ENCODE measurements at places on chromosomes 13 and 19.

GRCh38 chr19:7262470-7262869 is 31.7 kb downstream of the INSR start:
- no peak for DNase-seq

GRCh38 chr13:74575729-74576125 is 441.5 kb upstream of the KLF12 start:
- no peak for DNase-seq

DNA sequence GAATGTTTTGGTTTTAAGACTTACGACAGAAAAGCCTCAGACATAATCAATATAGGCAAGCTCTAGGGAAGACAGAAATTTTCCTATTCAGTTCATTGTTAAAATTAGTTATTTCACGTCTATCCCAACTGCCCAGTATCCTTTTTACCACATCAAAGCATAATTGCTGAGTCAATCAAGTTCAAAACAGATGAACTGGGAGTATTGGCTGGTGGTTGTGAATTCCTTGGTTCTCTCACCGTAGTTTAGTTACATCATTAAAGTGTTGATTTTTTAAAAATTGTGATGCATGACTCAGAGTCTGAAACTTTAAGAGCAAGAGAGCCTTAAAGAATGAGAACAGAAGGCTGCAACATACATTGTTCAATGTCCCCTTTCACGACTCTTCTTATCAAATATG is 143.3 kb upstream of the FREM2 start:
- DNase-seq, result no peak

DNA sequence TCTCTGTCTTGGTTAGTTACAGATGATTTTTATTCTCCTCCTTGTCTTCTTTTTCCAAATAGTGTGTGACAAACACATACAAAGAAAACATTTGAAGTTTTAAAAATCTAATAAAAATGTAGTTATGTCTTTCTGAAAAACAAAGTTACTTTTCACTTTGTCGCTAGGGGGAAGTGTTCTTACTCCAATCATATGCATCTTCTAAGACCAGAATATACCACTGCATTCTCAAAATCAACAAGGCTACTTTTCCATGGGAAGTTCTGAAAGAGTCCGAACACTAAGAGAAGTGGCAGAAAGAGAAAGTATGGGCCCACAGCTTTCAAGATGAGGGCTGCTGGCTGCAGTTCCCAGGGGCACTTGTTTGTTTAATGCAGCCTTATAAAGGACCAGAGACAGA is 208.9 kb downstream of the DCT start:
- DNase-seq, result no peak

GRCh38 chr19:13211426-13212308 is 61.5 kb downstream of the IER2 start:
- DNase-seq, result no peak

DNA sequence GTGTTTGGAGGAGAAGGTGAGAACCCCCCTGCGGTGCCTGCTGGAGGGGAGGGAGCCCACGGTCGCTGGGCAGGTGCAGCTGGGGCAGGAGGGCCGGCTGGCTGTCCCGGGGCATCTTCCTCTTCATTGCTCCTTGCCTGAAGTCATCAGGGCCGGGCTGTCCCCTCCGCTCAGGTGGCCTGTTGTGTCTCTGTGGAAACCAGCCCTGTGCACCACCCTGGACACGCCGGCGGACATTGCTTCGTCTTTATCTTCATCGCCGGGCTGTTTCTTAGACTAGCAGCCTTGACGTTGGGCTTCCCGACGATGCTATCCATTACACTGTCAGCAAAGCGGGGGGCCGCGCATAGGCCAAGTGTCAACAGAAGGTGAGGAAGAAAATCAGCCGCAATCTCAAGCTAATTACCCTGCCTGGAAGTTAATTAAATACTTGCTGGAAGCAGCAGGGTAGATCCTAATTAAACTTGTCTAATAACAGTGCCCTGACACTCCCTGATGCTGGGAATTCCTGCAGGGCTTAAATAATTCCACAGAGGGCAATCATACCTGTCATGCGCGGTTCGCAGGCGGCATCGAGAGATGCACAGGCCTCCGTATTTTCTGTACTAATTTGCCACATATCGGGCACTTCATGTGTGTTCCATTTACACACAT is 111.4 kb upstream of the SOX1 start:
- DNase-seq, result no peak

GRCh38 chr19:4338441-4339355 is at the start of gene STAP2:
TSS of gene STAP2 (minus strand) at chr19:4338827. CDS start at chr19:4338753, 74 bp downstream.
- no peak for DNase-seq

DNA sequence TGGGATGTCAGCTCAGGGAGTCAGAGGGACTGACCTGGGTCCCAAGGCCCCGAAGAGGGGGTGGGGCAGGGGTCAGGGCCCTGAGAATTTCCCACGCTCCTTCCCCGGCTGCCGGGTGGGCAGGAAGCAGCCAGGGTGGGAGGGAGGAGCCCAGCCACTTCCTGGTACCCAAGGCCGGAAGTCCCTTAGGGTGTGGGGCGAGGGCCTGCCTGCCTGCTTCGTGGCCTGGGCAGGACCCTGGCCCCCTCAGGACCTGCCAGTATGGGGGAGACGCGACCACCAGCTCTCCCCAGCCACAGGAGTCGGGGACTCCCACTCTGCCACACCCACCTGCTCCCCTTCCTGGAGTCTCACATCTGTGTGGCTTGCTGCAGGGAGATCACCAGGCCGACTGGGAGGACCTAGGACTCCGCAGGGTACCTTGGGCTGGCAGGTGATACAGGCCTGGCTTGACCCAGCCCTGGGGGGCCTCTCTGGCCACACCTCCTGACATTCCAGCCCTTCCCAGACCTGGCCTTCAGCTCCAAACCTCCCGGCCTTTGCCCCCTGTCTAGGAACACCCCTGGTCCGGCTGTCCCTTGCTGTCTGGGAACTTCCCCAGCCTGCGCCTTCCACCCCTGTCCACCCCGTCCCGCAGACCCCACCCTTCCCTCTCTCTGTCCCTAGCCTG is 9.8 kb upstream of the CIRBP start:
- DNase-seq, result no peak

DNA sequence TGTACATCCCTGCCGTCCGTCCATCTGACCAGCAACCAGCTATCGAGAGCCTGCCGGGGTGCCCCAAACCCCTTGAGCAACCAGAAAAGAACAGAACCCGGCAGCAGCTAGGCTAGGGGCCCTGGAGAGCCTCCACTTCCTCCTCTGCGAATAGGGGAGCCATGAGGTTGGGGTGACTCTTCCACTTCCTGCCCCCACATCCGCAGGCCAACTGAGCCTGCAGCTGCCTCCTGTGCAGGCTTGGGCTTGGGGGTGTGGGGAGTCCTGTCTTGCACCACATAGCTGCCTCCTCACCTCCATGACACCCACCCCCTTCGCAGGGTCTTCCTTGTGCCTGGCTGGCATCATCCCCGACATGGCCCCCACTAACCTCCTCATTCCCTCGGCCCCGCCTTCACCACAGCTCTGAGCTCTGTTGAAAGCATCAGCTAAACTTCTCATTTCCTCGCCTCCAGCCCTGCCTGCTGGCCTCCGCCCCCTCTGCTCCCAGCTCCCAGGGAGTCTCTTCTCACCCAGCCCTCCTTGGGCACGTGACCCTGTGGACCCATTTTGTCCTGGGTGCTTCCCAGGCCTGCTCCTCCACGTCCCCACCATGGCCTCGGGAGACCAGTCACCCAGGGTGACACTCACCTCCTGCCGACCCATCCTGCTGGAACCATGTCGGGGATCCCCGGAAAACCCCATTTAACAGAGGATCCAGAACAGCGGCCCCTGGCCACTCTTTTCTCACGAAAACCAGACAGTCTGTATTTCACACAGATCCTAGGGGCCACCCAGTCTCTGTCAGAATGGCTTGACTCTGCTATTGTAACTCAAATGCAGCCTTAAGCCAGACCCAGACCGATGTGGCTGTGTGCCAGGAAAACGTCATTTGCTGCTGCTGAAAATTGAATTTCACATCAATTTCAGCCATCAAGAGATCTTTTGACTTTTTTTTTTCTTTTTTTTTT is 50.4 kb downstream of the MYO9B start:
- DNase-seq, result no peak

- DNase-seq, result no peak
Observed at GRCh38 chr19:18239303-18239702, 13.1 kb upstream of the PDE4C start.

GRCh38 chr19:3238066-3238561 is 13.7 kb downstream of the CELF5 start:
- no peak for DNase-seq

DNA sequence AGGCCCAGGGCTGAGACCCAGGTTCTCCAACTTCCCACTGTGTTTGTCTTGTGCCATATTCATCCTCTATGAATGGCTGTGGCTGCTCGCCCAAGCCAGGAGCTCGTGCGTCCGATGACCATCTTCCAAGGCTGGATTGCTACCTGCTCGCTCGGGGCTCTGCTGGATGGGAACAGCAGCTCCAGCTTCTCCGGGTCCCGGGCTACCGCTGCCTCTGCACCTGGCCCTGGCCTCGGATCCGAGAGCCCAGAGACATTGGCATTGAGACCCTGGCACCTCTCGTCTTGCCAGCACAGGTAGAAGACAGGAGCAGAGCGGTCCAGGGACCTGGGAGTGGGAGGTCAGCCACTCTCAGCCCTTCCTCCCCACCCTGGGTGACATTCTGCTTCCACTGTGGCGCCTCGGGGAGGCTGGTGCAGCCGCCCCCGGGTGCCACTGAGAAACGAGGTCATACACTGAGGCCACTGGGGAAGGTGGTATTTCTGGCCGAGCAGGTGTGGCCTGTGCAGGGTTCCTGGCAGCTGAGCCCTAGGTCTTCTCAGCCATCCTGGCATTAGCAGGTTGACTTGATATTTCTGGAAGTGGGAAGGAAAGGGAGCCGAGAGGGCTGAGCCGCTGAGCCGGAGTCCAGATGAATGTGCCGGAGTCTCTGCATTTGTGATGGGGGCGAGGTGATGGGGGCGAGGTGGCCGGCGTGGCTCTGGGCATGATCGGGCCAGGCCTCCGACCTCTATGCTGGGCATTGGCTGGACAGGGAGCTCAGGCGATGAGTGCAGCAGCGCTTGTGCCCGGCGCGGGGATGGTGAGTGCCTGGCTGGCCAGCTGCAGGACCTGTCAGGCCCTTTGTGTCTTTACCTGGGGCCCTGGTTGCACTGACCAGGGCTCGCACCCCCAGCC is 18.6 kb downstream of the NDUFB7 start:
- no peak for DNase-seq

DNA sequence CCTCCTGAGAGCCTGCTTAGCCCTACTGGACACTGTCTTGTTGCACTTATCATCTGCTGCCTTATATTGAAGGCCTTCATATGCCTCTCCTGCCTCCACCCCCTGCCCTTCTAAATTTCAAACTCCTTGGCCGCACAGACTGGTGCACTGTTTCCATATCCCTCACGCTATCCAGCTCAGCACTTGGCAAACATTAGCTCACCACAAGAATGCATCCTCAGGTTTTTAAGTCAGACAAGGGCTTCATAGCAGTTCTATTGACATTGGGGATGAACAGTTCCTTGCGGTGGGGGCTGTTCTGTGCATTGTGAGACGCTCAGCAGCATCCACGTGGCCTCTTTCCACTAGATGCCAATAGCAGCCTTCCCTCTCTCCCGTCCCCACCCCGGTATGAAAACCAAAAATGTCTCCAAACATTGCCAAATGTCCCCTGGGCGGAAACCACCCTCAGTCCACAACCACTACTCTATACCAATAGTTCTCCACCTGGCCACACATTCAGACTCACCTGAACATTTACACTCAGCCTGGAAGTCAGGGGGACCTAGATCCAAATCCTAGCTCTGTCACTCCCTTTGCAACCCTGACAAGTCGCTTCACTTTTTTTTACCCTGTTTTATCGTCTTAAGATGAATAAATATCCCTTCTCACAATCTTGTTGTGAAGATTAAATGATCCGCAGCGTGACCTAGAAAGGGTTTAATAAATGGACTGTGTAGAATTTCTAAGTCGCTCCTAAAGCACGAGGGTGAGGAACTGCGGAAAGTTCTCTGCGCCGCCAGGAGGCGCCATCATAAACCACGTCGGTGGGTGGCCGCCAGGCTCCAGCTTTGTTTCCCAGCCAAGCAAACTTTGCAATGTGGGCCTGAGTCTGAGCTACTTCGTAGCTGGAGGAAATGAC is 3.6 kb upstream of the CEACAM3 start:
- no peak for DNase-seq

GRCh38 chr19:46147791-46148288 is at the start of gene IGFL2:
TSS of gene IGFL2 (plus strand) at chr19:46148238. CDS start at chr19:46148279, 41 bp downstream.
- no peak for DNase-seq

DNA sequence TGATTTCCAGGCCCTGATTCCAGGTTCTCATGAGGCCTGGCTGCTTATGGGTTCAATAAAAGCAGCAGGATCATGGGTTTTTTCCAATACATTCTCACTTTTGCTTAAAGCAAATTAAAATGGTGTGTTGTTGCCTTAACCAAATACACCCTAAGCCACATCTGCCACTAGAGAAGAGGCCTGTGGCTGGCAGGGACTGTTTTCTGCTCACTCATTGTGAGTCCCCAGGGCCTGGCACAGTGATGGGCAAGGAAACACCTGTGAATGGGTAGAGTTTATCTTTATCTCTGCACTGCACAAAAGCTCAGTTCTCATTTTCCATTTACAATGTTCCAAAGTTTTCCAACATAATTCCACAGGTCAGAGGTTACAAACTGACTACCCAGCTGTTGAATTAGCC is 726.0 kb downstream of the UQCRFS1 start:
- no peak for DNase-seq

- DNase-seq, result no peak
Observed at GRCh38 chr19:46356149-46357055, 9.5 kb downstream of the PPP5C start.

DNA sequence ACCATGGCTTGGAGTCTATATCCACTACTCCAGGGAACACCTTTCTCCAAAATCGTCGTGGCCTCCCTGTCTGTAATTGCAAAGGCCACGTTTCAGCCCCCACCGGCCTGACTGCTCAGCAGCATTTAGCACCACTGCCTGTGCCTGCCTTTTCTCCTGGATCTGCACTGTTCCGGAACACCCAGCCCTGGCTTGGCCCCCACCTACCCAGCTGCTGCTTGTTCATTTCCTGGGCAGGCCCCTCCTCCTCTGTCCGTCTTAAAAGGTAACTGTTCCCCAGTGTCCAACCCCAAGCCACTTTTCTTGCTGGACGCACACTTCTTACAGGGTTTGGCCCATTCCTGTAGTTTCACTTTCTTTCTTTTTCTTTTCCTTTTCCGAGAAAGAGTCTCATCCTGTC is 8.5 kb upstream of the SYT5 start:
- no peak for DNase-seq

GRCh38 chr19:17963936-17964691 is 2.8 kb upstream of the KCNN1 start:
- no peak for DNase-seq

- no peak for DNase-seq
Observed at GRCh38 chr19:1262623-1263123, 6.5 kb upstream of the CIRBP start.
